ENCODE measurements at places on chromosomes 1 and 21.

DNA sequence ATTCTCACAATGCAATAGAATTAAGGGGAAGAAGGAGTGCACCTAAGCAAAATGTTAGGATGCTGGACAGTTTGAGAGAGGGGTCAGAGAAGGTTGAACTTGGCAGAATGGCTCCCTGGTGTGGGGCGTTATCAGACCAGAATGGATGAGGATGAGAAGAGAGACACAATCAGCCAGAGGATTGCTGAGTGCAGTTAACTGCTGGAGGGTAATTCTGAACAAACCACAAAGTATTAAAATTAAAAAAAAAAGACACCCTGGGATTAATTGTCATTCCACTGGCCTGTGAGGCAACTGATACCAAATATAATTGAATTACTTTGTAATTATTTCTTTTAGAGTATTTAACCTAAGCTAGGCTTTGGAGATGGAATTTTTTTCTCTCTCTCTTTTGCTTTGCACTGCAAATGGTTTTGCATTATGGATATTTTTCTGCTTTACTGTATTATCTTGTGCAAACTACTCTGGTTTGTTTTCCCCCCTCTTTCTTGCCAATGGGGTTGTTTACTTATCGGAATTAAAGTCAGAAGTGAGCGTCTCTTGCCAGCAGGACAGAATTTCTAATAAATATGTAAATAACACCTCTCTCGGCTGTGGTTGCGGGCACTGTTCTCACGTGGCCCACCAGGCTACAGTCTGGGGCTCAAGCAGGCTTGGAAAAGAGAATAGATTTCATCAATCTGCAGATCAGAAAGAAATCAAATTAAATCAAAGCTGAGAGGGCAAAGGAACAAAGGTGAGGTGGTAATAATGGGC is 572.9 kb upstream of the CAMK1G start:
- DNase-seq: no peak

DNA sequence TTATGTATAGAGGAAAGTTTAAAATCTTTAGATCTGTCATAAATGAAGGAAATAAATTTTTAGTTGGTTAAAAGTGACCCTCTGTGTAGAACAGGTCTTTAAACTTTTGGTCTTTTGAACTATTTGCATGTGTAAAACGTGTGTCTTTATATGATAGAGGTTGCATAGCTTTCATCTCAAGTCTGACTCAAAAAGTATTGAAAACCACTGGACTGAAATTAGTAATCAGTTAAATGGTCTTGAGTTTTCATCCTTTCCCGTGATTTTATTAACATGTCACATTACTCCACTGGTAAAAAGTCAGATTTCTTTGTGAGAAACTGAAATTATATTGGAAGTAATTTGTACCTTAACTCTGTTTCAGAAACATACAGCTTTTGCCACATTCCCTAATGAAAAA is 1.8 kb downstream of the RNPC3 start:
- DNase-seq: no peak

GRCh38 chr1:58282623-58283387 is 263.7 kb downstream of the OMA1 start:
- no peak for DNase-seq

GRCh38 chr1:12469493-12469892 is 148.5 kb downstream of the DHRS3 start:
- no peak for DNase-seq

DNA sequence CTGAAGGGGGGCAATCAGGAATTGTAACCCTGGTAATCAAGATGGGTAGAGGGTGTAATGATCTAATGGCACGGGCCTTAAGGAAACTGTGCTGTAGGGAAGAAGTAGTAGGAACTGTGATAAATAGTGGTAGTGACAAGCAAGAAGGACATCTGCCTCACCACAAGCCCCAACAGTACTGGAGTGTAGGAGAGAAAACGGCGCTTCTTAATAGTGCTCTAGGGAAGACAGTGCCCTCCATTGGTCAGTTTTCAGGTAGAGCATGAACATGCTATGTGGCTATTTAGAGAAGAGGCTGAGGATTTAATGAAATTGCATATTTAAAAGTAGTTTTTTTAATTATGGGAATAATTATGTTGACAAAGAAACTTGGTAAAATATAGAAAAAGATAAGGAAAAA is 32.2 kb downstream of the SLC30A7 start:
- DNase-seq: peak; percentile 5

- DNase-seq: no peak
Observed at GRCh38 chr1:112093372-112093694, 103.9 kb upstream of the KCND3 start.

Measured in SW480 (cell line).